ENCODE measurements at places on chromosomes 4 and X.

- no peak for DNase-seq
Observed at GRCh38 chr4:129863206-129863605, 767.3 kb downstream of the C4orf33 start.

DNA sequence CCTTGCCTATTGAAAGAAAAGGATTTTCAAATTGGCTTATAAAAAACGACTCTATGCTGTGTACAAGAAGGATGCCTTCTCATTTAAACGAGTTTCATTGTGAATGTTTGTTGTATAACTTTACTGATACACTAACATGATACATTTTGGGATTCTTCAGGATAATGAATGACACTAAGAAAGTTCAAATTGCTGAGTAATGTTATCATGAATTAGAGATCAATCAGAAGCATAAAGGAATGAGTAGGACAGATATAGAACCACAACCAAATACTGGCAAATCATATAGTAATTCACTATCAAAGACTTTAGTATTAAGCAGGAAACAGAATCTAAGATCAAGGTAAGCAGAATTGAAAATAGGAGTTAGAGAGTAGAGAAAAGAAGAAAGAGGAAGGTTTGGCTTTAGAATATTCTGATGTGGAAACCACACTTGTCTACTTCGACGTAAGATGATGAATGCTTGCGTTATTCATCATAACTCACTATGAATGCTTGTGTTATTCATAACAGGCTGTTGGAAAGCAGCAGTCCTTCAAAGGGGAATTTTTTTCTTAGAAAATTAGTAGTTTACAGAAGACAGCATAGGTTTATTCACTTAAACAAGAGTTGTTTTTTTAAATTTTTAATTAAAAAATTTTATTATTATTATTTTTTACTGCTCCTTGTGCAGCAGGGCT lies 13.4 kb downstream of the CCDC158 start:
- DNase-seq: no peak

GRCh38 chrX:101408532-101408841 lies 465 bp downstream of the HNRNPH2 start:
- no peak for DNase-seq

DNA sequence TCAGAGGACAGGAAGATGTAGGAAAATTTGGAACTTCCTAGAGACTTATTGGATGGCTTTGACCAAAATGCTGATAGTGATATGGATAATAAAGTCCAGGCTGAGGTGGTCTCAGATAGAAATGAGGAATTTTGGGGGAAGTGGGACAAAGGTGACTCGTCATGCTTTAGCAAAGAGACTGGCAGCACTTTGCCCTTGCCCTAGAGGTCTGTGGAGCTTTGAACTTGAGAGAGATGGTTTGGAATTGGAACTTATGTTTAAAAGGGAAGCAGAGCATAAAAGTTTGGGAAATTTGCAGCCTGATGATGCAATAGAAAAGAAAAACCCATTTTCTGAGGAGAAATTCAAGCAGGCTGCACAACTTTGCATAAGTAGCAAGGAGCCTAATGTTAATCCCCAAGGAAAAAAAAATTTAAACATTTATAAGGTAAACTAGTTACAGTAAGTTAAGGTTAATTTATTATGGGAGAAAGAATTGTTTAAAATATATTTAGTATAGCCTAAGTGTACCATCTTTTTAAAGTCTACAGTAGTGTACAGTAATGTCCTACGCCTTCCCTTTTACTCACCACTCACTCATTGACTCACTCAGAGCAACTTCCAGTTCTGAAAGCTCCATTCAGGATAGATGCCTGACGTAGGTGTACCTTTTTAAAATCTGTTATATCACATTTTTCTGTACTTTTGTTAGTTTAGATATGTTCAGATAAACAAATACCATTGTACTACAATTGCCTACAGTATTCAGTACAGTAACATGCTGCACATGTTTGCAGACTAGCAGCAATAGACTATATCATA lies 101.2 kb downstream of the FAM13A start:
- no peak for DNase-seq

DNA sequence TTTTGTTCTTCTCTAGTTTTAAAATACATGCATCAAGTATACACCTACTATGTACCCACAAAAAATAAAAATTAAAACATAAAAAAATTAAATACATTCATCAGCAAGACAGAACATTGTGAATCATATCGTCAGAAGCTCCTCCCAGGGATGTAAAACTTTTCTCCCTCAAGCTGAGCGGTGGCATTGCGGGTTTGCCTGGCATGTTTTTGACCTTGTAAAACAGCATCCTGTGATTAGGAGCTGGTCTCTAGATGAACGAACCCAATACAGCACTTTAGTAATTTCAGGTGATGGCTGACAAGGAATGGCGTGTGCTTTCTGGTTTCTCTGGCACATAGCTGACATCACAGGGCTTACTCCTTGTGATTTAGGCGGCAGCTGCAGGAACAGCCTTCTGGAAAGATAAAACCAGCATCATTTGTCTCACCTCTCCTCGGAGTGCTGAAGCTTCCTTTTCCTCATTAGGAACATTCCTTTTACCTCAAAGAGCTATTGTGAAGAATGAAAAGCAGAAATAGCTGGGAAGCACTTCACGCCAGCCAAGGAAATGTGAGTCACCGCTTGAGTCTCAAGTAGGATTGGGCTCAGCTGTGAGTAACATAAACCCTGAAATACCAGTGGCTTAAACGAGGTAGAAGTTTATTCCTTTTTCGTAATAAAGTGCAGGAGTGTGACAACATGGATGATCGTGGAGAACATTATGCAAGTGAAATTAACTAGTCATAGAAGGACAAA lies 44.3 kb downstream of the NYX start:
- no peak for DNase-seq

DNA sequence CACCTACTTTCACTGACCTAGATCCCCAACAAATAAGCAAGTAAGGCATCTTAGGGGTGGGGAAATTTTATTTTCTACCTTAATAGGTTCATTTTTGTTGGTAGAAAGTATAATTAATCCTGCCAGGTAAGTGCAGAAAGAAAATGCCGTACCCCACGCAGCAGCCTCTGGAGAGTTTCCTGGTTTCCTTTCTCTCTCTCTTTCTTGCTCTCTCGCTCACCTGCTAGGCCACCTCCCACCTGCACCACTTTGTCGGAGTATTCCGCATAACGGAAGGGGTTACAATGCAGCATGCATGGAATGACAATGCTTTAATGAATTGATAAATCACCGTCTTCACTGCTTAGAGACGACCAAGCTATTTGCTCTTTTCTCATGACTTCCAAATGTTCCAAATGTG lies 101.0 kb downstream of the SCD5 start:
- DNase-seq: no peak

- no peak for DNase-seq
Observed at GRCh38 chr4:128983771-128984485, 109.4 kb downstream of the SCLT1 start.

DNA sequence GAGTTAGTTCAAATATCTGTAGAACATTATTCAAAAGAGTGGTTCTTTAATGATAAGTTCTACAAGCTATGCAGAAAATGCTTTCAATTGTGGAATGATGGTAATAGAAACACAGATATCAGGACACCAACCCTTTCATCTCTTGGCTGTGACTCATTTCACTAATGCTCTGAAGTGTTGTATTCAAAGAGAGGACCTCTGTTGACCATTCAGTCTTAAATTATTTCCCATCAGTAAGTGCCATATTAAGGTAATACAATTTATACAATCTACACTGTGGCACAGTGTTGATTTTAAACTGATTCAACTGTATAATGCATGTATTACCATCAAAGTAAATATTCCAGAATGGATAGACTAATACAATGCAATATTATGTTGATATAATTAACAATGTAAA lies 289.0 kb upstream of the ADGRL3 start:
- no peak for DNase-seq

DNA sequence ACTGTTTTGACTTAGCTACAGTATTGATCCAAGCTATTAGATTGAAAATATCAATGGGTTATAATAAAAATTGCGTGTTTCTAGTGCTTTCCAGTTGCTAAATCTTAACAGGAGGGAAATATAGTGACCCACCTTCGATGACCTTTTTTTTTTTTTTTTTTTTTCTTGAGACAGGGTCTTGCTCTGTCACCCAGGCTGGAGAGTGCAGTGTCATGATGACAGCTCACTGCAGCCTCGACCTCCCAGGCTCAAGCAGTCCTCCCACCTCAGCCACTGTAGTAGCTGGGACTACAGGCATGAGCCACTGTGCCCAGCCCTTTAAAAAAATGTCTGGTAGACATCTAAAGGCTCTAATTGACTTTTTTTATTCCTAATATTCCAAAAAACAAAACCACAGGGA lies 3.8 kb upstream of the ASB5 start:
- DNase-seq: no peak

GRCh38 chr4:10403633-10404445 lies 53.4 kb downstream of the ZNF518B start:
- DNase-seq: no peak

DNA sequence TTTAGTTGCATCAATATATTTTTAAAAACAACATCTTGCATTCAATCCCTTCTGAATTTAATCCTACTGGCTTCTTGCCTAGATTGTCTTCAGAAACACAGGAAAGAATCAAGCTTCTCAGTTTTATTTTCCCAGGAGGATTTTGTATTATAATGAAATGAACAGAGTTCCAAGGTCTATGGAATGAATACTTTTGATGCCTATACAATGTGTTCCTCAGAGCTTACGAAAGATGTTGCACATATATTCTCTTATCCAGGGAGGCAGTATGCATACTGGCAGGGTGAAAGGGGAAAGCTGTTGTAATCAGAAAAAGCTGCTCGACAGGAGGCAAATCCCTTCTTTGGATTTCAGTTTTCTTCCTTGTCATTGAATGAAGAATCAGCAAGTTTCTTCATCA lies 8.8 kb downstream of the TMPRSS11D start:
- DNase-seq: no peak

GRCh38 chr4:55539658-55540057 lies 7.1 kb downstream of the CLOCK start:
- no peak for DNase-seq

GRCh38 chrX:50827996-50828395 lies 14.0 kb upstream of the SHROOM4 start:
- no peak for DNase-seq

DNA sequence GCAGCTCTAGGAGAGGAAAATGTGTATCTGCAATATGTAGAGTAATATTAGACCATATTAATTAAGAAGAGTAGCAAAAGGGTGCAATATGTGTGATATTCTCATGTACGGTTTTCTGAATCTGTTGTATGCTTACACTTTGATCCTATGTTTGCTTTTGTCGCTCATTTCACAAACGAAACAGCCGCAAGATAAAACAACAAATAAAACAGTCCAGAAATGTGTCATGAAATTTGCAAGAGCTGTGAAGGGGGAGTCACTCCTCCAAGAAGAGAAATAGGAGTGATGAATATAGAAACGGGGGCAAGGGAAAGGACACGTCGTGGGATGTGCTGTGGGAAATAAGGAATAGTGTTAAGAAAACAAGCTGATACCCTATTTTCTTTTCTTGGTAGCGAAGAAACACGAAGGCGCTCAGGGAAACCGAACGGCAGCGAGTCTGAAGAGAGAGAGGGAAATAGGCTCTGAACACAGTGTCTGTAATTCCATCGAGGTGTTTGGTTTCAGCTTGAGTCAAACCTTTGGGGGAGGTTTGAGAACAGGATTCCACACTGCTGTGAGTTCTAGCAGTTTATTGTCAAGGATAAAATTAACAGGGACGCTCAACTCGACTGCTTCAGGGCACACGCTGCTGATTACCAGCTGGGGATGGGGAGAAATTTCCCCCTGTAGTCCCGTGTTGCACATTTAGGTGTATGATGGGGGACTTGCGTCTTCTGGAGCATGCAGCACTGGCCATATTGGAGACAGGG lies 595.6 kb upstream of the TENM3 start:
- DNase-seq: no peak

- DNase-seq: no peak
Observed at GRCh38 chr4:1575418-1576303, 108.5 kb downstream of the FAM53A start.

- DNase-seq: no peak
Observed at GRCh38 chr4:40316333-40316781, 18.8 kb upstream of the CHRNA9 start.

Measured in mucosa of gallbladder (tissue), 1 donor.